ENCODE measurements at places on chromosomes 11 and 22.

- no peak for DNase-seq
Measured at GRCh38 chr22:46587492-46588278, 32.5 kb upstream of the GRAMD4 start.

DNA sequence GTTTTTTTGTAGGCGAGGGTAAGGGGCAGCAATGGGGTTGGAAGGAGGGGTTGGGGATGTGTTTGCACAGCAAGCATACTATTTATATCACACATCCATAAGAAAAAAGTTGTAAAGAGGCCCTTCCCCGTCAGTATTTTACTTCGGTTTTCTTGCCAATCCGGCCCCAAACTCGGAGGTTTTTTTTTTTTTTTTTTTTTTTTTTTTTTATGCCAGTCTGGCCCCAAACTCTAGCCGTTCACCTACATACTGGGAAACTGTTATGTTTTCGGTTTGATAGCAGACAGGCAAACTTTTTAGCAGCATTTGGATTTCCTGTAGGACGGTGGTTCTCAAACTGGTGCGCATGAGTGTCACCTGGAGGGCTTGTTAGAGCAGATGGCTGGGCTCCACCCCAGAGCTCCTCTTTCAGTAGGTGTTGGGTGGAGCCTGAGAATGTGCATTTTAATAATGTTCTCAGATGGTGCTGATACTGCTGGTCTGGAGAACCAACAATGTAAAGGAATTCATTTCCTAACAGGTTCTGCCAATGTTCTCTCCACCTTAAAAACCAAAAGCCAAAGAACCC is 76.5 kb upstream of the ZBED5 start:
- DNase-seq: peak; percentile 35

- DNase-seq: peak; percentile 70
Measured at GRCh38 chr11:12827929-12828812, 153.9 kb downstream of the TEAD1 start.

GRCh38 chr11:105156231-105156630 is 16.7 kb upstream of the CARD18 start:
- DNase-seq: no peak

DNA sequence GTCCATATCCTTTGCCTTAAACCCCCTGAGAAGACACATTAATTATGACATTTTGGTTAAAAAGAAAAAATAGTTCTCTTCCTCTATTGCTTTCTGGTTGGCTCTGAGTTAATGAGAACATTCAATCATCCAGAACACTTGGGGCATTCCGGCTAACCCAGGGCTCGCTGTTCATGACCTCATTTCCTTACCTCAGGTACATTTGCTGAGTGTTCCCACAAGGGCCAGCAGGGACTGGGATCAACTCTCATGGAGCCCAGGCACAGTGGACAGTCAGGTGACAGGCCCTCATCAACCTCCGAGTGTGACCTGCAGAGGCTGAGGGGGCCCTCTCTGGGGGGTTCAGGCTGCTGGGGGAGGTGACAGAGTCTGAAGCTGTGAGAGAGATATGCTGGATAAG is 98.9 kb downstream of the MYO18B start:
- DNase-seq: no peak

- no peak for DNase-seq
Measured at GRCh38 chr22:48070760-48071159, 1308.3 kb downstream of the TBC1D22A start.

DNA sequence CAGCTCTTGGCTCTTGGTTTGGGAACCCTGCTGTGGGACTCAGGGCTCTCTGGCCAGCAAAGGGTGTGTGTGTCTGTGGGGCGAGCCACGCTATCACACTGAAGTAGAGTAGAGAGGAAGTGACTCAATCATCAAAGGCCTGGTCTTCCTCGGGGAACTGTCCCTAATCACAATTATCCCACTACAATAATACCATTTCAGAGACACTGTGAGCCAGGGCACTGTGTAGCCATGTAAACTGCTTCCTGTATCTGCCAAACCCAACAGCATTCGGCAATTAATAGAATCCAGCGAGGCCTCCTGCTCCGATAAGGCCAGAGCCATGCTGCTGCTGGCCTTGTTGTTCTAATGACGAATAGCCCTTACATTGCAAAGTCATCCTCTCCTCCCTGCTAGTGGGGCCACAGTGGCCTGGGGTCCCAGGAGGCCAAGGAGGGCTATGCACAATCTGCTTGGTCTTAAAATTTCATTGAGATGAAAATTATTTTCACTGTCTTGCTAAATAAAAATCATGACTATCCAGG is 49.8 kb upstream of the LMO2 start:
- no peak for DNase-seq

- no peak for DNase-seq
Measured at GRCh38 chr22:22909605-22910271, 22.1 kb downstream of the IGLL5 start.

GRCh38 chr11:8250981-8251615 is 12.6 kb downstream of the LMO1 start:
- DNase-seq: no peak

DNA sequence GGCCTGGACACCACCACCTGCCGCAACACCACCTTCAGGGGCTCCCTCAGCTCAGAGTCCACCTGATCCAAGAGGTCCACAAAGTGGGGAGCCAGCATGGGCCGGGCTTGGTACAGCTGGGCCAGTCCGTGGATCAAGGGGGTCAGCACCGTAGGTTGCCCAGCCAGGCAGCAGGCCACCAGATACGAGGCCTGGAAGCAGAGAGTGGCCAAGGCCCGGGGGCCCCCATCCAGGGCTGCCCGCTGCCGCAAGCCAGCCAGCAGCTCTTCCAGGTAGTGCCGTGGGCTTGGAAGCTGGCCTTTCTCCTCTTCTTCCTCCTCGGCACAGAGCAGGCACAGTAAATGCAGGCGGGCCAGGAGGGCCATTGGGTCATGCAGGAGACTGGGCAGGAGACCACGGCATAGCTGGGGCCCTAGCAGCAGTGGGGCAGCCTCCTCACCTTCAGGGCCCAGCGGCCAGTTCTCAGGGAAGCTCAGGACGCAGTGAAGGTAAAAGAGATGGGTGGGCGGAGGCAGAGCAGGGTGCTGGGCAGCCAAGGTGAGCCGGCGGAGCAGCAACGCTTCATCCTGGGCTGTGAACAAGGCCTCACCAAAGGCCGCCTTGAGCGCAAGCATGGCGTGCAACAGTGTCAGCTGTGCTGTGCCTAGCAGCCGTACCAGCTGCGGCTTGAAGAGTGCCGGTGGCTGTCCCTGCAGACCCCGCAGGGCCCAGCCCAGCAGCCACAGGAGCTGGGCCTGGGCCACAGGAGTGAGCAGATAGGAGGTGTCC is 1.7 kb downstream of the AP5B1 start:
- no peak for DNase-seq

DNA sequence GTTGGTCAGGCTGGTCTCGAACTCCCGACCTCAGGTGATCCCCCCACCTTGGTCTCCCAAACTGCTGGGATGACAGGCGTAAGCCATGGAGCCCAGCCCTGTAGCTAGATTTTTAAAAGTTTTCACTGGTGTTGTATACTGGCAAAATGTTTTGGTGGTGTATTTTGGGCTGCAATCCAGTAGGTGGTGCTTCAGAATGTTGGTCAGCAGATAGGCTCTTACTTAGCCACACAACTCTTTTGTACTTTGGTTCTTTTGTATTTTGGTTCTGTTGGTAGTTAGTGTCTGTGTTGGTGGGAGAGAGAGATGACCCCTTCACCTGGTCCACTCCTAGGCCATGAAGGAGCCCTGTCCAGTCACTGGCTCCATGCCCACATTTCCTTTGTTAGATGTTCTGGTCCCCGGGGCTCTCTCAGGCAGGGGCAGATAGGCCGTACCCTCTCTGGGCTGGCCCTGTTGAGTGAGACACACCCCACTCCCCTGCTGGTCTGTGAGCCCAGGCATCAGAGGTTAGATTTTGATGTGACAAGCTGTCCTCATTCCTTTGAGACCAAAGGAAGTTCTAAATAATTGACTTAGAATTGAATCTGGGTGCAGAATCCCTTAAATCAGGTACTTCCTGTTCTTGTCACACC is 123.8 kb downstream of the DDX10 start:
- peak; percentile 33 for DNase-seq

DNA sequence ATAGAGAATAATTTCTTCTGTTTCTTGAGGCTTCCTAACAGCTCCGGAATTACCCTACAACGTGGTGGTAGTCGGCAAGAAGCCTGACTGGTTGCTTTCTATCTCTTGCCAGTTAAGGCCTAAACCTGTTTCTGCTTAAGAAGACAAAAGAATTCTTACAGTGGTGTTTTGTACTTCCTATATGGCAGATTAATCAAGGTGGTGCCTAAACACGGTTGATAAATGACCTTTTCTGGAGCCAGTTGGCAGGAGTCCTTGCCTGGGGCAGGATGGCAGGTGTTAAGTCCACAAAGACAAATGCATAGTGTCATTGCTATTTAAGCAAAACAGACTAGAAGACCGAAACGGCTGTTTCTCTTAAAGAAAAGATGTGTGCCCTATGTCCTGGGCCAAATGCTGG is 9.9 kb downstream of the GVQW3 start:
- no peak for DNase-seq

DNA sequence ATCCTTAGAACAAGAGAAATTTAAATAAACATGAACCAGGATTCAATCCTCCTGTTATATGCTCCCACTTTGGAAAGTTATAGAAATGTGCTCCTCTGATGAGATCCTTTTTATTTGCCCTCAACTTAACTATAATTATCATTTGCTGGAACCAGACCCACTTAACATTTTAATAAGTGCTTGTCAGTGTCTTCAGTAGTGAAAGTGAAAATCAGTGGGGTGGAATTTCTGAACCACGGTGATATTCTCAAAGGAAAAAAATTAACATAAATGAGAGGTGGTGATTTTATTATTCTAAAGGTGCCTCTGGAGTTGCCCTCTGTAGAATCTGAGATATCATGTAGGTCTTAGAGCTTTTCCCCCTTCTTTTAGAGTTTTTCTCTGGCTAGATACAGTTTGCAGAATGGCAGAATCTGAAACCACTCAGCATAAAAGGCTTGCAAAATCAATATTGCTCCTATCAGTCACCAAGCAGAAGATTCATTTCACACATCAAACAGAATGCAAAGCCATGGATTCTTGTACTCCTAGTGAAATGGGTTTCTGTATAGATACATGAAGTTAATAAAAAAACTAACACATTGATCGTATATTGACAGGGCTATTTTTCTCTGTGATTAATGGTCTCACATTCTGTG is 213.2 kb downstream of the LUZP2 start:
- no peak for DNase-seq

DNA sequence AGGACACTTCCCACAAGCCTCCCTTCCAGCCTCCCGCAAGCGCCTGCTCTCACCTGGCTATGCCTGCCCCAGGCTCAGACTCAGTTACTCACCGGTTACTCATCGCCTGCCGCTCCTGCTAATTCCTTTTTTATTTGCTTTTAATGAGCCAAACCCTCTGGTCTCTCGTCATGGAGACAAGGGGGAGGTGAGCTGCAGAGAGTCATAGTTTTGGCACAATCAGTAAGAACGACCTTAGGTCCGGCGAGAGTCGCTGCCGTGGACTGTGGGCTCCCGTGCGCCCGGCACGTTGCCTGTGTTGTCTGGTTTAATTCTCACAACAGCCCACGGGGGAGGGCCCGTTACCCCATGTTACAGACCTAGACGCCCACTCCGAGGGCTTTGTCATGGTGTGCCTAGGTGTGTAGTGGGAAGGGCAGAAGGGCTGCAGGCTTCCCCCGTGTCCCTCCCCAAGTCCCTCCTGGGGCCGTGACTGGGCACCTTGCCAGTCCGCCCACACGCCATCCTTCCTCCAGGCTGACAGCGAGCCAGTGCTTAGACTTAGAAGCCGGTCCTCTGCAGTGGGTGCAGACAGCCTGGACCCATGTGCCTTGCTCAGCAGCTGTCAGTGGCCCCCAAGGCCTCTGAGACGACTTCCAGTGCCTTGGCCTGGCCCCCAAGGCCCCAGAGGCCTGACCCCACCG is 42.2 kb downstream of the WNT7B start:
- DNase-seq: peak; percentile 55

- no peak for DNase-seq
Measured at GRCh38 chr22:44329179-44329796, 16.5 kb upstream of the SHISAL1 start.

- no peak for DNase-seq
Measured at GRCh38 chr11:33294797-33295196, 37.6 kb downstream of the HIPK3 start.
